ENCODE measurements at places on chromosomes 7 and 10.

GRCh38 chr10:68861253-68861652 lies 33.9 kb downstream of the STOX1 start:
- no peak for DNase-seq

GRCh38 chr10:132551808-132552130 lies 14.2 kb downstream of the INPP5A start:
- no peak for DNase-seq

DNA sequence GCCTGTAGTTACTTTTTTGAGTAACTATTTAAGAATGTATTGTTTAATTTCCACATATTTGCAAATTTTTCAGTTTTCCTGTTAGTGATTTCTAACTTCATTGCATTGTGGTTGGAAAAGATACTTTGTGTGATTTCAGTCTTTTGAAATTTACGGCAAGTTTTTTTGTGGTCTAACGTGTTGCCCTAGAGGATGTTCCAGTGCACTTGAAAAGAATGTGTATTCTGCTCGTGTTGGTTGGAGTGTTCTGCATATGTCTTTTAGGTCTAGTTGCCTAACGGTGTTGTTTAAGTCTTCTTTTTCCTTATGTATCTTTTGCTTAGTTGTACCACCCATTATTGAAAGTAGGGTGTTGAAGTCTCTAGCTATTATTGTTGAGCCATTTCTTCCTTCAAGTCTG lies 59.7 kb downstream of the LCOR start:
- no peak for DNase-seq

- no peak for DNase-seq
Measured at GRCh38 chr7:7122701-7123281, 59.6 kb upstream of the C1GALT1 start.

DNA sequence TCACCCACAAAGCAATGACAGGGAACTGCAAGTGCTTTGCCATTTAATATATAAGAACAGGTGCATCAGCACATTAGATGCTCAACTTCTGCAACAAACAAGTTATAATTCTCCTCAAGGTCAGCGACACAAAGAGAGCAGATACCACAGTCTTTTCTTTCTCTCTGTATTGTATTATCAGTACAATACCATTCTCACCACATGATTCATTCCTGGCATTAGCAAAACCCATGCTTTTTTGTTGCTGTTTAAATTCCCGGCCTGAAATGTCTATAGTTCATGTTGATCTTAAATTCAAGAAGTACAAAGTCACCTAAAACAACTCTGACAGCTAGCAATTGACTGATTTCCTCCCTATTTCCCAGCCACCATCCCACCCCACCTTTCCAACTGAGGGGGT lies 111.8 kb upstream of the FEZF1 start:
- DNase-seq = no peak

DNA sequence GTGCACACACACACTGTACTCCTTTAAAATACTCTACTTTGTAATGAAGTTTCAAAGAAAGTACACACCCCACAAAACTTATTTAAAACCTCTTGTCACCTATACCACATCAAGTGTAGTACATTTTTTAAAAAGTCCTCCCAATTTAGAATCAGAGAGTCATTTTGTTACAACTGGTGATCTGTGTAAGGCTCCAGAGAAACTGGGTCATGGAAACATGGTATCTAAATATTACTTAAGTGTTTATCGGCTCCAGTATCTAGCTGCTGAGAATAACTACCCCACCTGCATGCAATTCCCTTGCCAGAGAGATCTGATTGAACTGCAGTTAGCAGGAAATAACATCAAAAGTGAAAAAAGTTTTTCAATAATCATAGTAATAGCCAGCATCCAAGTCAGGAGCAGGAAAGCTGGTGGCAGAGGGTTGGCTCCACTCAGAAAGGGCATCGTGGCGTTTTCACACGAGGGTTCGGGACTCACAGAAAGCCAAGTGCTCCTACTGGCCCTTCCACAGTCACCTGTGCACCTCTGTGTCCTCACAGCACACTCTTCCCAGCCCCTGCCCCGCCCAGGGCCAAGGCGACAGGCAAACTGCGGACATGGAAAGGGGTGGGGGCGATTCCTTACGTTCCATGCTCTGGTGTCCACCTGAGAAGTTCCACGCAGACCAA lies 6.5 kb downstream of the RGS10 start:
- DNase-seq = no peak

GRCh38 chr7:126972571-126972970 lies 280.2 kb downstream of the GRM8 start:
- DNase-seq = no peak

DNA sequence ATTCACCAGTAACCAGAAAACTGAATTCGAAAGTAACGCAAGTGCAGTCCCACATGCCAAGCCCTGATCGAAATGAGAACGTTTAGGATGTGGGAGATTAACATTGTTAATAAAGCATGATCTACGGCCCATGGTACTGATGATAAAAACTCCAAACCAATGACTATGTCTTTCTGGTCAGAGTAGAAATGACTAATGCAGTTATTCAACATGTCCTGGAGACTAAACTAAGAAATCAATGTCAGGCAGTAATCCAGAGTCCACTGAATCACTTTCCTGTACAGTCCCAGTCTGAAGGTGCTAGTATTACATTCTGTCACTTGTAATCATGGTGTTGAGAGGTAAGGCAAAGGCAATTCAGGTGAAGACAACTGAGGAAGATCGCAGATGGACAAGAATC lies 14.4 kb downstream of the NPSR1 start:
- DNase-seq = no peak

DNA sequence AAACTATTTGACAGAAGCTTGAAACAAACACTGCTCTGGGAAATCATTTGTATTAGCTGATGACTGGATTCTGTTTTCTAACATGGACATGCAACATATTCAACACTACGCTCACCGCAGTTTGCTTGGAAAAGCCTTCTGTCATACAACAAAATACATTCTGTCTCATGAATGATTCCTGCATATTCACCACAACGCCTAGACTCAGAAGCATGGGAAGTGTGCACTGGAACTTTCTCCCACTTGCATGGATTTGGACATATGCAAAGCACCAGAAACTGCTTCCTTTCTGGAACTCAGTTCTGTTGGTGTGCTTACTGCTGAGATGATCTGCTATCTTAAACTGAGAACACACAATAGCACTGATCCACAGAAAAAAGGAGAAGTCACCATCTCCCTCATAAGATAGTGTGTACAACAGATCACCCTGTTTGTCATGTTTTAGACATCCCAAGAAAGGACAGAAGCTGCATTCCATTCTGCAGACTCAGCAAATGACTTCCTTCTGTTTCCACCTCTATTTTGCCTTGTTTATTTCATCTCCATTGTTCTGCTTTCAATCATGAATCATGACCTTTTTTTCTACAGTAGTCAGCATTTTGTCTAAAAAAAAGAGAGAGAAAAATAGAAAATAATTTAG lies 115.8 kb downstream of the HTR7 start:
- no peak for DNase-seq

DNA sequence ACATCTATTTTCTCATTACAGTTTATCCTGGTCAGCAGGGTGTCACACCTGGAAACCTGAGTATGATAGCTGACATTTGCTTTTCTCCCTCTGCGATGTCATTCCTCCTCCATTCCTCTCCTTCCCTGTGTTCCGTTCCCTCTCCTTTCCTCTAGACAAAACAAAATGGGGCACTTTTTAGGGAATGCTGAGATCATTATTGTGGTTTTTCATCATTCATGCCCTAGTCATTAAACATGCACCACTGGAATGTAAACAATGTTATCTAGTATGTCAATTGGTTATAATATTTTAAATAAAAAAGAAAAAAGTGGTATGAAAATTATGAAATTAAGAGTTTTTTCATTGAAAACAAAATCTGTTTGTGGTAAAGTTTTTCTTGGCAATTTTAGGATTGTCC lies 132.6 kb downstream of the MAPK8 start:
- no peak for DNase-seq

DNA sequence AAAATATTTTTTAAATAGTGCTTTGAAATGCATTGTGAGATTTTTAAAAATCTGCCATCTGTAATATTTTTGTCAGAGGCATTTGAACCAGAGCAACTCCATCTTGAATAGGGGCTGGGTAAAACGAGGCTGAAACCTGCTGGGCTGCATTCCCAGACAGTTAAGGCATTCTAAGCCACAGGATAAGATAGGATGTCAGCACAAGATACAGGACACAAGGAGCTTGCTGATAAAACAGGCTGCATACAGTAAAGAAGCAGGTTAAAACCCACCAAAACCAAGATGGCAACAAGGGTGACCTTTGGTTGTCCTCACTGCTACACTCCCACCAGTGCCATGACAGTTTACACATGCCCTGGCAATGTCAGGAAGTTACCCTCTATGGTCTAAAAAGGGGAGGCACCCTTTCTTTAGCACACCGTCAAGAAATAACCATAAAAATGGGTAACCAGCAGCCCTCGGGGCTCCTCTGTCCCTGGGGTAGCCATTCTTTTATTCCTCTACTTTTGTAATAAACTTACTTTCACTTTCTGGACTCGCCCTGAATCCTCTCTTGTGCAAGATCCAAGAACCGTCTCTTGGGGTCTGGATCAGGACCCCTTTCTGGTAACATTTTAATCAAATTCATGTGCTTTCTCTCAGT lies 273.7 kb downstream of the SEMA3D start:
- no peak for DNase-seq

GRCh38 chr10:116201011-116201410 lies 72.0 kb downstream of the GFRA1 start:
- no peak for DNase-seq

GRCh38 chr7:43656997-43657396 lies 72.3 kb downstream of the COA1 start:
- DNase-seq = no peak
